ENCODE measurements at places on chromosomes 1 and 21.

- no peak for DNase-seq
These were observed 28.3 kb upstream of the PPM1J start for GRCh38 chr1:112743174-112744008.

- no peak for DNase-seq
These were observed 9.6 kb downstream of the DUSP23 start for GRCh38 chr1:159790237-159790917.

DNA sequence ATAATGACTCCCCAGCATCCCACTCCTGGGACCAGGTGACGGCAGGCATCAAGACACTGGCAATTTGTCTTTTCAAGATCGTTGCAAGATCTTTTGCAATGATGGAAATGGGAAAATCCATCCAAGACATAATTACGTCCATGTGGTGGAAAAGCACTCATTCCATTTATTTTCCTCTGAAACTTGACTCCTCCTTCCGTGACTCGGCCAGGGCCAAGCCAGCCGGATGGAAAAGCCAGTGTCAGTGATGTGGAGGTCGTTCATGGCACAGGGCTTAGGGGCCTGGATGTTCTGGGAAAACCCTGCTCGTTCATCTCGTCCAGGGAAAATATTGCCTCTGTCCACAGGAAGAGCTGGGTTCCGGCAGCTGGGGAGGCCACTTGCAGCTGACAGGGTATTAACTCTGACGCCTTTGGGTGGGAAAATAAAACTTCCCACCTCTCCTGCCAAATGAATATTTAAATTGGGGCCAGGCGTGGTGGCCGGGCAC is 46.2 kb downstream of the C1orf198 start:
- no peak for DNase-seq

DNA sequence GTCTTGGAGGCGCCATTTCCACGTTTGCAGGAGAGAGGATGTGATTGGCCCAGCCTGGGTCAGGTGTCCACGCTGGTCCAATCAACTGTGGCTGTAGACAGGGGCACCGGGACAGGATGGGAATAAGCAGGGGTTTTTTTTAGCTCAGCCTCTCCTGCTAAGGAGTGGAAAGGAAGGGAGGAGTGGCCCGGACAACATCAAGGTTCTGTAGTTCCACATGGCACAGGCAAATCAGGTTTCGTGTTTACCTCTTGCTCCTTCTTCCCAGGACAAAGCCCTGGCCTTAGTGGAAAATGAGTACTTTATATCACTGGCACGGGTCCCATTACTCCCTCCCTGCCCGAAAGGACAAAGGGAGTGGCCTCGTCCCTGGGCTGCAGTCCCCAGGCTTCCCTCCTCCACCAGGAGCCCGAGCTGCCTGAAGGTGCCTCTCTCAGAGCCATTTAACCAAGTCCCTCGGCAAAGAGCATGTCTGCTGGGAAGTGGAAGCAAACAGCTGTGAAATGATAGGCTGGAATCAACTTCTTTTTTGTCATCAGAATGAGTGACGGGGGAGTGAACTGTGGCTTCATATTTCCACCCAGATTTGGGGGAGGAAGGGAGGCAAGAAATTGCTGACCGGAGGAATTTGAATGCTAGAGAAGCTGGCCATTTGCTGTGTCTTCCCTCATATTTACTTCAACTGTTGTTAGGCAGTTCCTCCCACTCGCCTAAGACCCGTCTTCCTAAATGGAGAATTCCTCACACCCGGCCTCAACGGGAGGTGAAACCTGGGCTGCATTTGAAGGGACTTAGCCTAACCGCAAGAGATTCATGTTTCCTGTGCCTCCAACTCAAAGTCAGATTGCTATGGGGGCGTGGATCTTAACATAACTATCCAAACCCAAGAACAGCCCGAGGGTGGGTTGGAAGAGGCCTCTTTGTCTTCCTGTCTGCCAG is 84.9 kb upstream of the SLC44A3 start:
- no peak for DNase-seq

GRCh38 chr1:89870998-89871397 is 50.2 kb downstream of the LRRC8D start:
- no peak for DNase-seq

- peak; percentile 30 for DNase-seq
These were observed at the start of gene RIPK4 for GRCh38 chr21:41766883-41767605. TSS of gene RIPK4 (minus strand) at chr21:41767052. CDS start at chr21:41767041, 11 bp downstream.

DNA sequence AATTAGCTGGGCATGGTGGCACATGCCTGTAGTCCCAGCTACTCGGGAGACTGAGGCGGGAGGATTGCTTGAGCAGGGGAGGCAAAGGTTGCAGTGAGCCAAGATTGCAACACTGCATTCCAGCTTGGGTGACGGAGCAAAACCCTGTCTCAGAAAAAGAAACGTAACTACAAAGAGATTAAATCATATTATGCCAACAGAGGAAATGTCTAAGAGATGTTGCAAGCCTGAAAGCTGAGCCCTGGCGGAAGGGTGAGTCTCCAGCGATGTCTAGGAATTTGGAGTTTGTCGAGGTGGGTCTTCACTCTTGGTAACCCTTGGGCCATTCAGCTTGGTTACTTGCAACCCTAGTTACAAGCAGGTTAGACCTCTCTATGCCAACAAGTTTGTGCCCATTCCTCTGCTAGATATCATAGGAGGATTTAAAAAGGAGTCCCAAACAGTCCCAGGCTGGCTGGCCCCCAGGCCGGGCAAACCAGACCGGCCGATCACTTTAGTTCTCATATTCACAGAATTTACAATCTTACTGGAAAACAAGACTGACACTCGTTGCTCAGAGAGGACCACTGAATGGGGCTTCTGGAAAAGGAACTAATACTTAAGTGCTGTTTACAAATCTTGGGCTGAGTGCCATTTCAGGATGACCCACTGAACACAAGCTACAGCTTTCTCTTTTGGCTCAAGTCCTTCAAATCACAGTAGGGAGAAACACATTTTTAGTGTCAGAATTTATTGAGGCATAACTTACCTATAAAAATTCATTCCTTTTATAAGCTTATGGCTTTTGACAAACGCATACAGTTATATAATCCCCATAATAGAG is 27.1 kb downstream of the SLC30A1 start:
- DNase-seq, result no peak

- no peak for DNase-seq
These were observed 2.4 kb downstream of the AUNIP start for GRCh38 chr1:25856856-25857255.

GRCh38 chr1:53608676-53609075 is 130.3 kb downstream of the GLIS1 start:
- no peak for DNase-seq

GRCh38 chr1:203239526-203240305 is 10.2 kb upstream of the CHIT1 start:
- DNase-seq, result no peak

GRCh38 chr1:3134381-3135072 is 65.5 kb downstream of the PRDM16 start:
- DNase-seq, result no peak
